ENCODE measurements at places on chromosomes 1 and 21.

DNA sequence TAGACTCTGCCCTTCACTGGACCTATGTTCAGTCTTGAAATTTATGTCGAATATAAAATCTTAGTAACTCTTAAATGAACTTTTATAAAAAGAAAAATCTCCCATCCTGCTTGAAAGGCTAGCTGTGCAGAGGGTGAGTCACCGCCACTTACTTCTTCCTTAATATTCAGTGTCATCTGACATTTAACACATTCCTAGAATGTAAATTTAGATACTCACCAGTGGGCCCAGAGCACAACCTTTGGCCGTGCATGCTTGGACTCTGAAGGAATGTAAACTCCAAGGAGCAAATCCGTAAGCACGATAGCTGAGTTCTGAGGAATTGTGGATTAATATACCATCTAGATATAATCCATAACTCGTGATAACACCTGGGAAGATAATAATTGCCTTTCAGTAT is 403.3 kb downstream of the KCTD3 start:
- DNase-seq, result no peak

DNA sequence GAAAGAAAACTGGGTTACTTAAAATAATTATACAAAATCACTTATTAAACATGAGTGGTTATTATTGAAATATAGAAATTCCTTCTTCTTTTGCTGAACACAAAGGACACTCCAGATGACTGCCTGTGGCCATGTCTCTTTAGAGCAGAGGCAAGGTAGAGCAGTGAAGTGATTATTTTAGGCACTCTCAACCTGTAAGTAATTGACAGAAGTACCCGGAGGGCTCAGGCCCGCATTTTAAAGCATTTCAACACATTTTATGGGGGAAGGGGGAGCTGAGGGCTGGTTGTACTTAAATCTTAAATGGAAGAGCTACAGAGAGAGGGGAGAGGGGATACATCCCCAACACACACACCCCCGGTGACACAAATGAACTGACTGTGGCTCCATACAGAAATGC is 10.2 kb downstream of the OSCP1 start:
- DNase-seq, result no peak

GRCh38 chr1:154129391-154129970 is 25.4 kb downstream of the NUP210L start:
- DNase-seq, result no peak

DNA sequence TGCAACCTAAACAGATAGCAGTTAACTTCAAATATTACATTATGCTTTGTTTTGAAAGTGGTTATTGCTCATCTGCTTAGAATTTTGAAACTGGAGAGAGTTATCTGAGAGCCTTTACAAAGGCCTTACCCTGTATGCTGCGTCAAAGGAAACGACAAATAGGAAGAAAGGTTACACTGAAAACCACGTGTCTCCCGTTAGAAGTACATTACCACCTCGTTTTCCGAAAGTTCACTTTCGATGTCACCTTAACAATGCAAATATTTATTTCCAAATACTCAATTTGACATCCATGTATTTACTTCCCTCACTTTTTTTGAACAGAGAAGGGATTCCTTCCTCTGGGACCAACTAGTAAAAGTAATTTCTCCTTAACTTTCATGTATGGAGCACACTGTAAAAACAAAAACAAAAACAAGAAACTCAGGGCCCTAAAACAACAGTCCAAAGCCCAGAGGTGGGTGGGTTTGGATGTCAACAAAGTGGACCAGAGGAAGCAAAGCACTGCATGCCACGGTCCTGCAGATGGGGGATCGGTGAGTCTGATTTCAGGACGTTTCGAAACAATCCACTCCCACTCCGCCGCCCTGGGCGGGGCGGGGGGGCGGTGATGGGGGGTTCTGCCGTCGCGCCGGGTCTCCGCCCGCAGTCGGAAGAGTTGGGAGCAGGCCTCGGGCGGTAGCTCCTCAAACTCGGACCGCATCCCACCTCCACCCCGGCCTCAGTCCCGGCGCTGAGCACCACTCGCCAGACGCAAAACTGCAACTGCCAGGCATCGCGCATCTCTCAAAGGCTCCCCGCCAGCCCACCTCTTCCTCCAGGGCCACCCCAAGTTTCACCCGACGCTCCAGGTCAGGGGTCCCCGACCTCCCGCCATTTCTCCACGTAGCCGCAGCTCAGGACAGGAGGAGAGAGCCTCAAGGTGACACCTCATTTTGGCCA is 841 bp downstream of the ADSS2 start:
- peak; percentile 17 for DNase-seq

DNA sequence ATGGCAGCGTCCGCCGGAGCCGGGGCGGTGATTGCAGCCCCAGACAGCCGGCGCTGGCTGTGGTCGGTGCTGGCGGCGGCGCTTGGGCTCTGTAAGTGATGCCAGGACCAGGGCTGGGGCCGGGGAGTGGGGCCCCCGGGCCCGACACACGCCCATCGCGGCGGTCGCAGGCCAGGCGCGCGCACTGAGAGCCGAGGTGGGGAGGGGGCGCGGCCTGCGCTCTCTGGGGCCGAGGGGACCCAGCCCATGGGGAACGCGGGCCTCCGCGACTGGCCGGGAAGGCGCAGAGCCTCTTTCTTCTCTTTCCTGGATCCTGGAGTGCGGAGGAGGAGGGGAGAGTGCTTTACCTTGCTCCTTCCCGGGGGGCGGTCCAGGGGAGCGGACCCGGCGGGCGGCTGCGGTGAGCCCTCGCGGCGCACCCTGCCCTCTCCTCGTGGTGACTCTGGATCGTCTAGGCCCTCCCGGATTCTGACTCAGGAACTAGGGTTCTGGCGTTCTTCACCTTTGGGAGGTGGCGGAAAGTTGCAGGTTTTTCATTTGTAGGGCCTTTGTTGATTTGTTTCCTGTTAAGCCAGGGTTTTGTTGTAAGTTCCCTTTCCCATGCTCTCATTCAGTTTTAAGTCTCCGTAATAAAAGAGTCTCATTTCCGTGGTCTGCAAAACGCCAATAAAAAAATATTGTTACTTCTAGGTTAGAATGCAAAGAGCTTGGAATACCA is 529 bp downstream of the MPZL1 start:
- no peak for DNase-seq

DNA sequence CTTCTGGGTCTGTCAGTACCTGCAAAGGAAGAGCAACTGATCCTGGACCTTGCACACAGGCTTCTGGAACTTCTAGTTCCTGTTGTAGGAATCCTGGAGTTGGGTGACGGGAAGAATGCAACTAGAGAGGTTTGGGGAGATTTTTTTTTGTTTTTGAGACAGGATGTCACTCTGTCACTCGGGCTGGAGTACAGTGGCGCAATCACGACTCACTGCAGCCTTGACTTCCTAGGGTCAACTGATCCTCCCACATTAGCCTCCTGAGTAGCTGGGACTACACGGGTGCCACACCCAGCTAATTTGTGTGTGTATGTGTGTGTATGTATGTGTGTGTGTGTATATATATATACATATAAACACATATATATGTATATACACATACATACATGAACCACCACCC is 18.8 kb downstream of the ENTREP3 start:
- DNase-seq, result no peak

GRCh38 chr1:236035681-236036101 is 29.2 kb downstream of the NID1 start:
- DNase-seq, result no peak
